Trophoblast cell (in vitro differentiated cells and primary cell): ENCODE measurements at places on chromosomes 4 and X.

DNA sequence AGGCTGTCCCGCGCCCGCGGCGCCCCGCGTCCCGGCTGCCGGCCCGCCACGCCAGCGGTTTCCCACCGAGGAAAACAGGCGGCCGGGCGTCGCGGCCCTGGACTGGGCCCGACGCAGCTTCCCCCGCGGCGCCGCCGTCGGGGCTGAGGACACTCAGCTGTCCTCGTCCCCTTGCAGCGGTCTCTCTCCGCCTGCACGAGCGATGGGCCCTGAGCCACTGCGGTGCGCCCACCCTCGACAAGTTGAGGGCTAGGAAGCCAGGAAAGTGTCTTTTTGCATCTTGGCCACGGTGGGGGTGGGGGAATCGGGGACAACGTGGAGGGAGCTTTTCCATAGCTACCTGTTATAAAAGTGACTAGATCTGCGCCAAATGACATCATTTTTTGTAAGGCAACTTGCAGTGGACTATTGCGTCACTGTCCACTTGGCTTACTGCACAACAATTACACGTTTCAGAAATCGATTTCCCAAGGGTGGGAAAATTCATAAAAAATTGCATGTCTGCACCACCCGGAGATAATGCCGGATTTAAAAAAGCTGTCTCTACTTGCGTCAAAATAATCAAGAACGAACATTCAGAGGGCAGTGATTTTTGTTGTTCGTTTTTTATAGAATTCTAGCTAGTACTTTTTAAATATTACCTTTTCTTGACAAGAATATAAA lies 1.1 kb downstream of the KLHL15 start:
- DNase-seq = peak; percentile 67

GRCh38 chr4:80173401-80173800 lies 23.9 kb upstream of the PRDM8 start:
- DNase-seq = no peak

- no peak for DNase-seq
Observed at GRCh38 chr4:120819805-120820437, 102.6 kb downstream of the PRDM5 start.

DNA sequence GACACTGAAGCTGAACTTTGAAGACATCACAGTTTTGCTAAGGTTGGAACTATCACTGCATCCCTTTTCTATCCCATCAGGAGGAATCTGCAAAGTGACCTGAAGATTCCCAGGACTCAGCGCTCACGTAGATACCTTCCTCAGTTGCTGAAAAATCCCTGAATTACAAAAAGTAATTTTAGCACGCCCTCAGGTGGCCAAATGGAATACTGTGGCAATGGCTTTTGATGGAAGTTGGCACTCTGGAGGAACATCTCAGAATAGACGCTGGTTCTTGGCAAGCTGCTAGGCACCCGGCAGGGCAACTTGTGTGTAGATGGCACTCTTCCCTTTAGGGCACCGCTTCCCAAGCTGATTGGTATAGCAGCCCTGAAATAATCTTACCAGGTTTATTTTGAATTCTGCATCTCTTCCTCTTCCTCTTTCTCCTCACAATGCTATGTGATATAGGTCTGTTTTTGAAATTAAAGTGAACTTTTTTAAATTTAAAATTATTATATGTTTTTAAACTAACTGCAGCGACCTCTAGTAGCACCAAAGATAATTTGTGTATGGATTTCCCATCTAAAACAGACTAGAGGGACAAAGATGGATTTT lies 16.3 kb upstream of the ESX1 start:
- peak; percentile 18 for DNase-seq

DNA sequence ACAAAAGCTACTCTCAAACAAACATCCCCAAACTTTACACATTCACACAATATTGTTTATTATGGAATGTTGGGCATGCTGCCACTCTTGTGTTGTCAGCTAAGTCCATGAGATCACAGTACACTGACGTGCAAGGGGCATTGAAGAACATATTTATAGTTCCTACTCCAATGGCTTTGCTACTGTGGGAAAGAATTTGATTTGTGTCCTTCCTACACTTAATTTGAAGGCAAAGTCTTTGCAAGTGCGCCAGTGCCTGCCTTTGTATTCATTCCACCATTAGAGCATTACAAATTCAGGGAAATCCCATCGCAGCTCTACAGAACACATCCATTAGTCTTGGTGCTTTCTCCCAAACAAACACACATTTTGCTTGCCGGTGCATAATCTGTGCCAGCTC lies 45.4 kb upstream of the FTHL17 start:
- no peak for DNase-seq

GRCh38 chr4:165364452-165365080 lies 14.2 kb upstream of the CPE start:
- no peak for DNase-seq

- DNase-seq = peak; percentile 87
Observed at GRCh38 chr4:98976716-98977115, 18.8 kb upstream of the METAP1 start.

DNA sequence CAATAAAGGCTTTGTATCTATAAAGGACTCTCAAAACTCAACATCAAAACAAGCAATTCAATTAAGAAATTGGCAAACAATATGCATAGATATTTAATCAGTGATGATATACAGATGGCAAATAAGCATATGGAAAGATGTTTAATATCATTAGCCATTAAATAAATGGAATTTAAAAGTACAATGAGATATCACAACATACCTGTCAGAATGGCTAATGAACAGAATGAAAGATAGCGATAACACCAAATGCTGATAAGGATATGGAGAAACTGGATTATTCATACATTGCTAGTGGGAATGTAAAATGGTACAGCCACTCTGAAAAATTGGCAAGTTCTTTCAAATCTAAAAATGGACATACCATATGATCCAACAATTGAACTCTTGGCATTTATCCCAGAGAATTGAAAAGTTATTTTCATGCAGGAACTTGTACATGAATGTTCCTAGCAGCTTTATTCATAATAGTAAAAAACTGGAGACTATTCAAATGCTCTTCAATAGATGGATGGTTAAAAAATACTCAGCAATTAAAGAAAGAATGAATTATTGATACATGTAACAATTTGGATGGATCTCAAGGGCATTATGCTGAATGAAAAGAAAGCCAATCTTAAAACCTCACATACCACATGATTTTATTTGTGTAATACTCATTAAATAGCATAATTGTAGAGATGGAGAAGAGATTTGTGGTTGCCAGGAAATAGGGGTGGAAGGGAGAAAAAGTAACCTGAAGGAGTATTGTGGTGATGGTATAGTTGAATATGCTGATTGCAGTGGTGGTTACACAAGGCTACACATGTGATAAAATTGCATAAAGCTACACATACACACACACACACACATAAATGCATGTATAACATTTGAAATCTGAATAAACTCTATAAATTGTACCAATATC lies 45.9 kb upstream of the ALG13 start:
- no peak for DNase-seq

DNA sequence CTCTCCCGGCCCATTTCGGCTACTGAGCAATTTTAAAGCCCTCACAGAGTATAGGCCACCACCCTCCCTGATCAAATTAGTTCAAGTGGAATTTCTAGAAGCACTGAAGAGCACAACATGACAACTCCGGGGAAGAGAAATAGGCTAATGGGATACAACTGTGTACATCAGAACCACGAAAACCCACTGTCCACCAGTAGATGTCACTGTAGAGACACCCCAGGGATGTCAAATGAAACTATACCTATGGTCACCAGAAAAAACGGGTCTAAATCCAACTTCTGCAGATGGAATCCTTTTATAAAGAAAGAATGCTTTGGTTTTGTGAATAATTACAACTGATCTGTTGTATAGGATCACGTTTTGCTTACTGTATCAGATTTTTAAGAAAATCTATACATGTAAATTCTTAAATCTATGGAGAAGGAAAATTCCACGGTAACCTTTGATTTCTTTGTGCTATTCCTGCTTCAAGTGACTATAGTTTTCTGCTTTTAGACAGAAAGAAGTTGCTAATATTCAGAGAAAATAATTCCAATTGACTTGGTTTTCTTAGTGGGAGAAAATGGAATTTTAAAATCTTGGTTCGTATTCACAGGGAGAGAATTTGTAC lies 29.5 kb upstream of the MAP3K15 start:
- peak; percentile 47 for DNase-seq

DNA sequence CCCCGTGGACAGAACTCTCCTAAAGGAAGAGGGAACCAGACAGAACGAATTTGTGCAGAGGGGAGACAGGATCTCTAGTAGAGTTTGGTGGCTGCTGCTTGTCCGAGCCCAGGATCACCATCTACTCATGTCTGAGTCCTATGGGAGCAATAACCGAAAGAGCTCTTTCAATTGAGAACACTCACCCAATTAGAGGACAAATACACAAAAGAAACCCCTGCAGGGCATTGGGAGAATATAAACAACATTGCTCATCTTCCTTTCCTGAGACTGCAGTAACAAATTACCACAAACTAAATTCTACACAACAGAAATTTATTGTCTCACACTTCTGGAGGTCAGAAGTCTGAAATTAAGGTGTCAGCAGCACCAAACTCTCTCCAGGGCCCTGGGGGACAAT lies 65.6 kb downstream of the SPINK2 start:
- peak; percentile 10 for DNase-seq

DNA sequence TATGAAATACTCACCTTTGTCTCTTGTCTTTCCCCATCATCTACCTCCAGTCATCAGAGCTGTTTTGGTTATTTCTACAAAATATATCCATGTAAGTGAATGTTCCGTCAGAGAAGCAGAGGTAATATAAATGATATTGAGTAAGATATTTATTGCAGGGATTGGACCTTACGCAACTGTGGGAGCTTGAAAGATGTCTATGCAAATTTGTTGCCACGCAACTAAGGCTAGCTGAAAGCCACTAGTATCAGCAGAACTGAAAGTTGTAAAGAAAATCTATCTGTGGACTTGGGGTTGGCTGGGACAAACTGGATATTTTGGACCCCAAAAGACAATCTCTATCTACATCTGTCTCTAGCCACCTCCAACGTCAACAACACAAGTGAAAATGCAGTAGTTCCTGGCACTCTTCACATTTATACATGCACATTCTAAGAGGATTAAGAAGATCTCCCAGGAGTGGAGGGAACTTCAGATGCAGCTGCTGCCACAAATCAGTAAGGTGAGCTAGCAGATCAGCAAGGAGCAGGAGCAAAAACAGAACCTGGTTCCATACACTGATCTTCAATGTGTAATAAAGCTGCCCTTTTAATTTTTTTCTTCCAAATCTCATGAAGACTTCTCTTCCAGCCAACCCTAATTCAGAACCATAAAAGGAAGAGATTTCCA lies 8.5 kb upstream of the CCSER1 start:
- DNase-seq = no peak

DNA sequence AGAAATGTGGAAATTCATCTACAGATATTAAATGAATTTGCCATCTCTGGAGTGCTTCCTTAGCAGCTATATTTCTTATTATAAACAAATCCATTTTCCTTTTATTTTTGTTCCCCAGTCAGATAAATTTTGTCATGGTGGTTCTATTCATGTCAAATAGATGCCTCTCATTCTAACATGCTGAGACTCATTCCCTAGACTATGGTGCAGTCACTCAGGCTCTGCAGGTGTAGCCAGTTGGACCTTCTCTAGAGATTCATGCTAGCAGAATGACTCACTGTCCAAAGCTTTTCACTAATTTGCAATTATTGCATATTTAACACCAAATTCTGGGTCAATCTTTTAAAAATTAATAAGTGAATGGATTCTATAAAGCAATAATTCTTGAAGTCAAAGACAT lies 1392.7 kb downstream of the PCDH7 start:
- DNase-seq = peak; percentile 67

DNA sequence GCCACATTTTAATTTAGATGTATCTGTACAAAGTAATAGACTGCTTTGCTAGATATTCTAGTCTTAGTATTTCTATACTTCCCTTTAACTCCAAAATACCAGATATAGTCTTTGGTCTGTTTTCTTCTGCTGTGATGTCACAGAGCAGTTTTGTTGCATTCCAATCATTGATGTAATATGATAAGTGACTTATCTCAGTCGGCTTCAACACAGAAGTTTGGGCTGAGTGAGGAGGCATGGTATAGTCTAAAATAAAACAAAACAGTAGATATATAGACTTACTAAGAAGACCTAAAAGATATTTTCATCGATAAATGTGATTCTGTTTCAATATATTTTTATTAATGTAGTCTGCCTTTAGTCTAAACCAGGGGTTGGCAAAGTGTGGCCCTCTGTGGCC lies 169.9 kb downstream of the DCK start:
- peak; percentile 85 for DNase-seq

DNA sequence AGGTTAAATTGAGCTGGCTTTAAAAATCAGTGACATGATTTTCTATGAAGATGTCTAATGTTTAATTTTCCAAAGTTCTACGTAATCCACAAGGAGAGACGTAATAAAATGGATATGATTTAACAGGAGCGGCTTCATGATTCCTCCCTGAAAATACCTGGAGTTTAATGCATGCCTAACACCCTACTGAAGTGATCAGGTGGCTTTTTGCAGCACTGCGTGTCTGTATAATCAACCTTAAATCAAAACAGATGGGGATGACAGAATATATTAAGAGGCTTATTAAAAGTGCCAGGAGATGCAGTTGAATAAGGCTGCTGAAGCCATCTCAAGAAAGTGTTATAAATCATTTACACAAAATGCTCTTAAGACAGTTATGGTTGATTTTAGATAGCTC lies 112.4 kb upstream of the TLR3 start:
- no peak for DNase-seq

- DNase-seq = no peak
Observed at GRCh38 chr4:121977251-121978171, 25.7 kb upstream of the TRPC3 start.

GRCh38 chrX:106039920-106040319 lies 1.4 kb upstream of the SERPINA7 start:
- DNase-seq = peak; percentile 45

DNA sequence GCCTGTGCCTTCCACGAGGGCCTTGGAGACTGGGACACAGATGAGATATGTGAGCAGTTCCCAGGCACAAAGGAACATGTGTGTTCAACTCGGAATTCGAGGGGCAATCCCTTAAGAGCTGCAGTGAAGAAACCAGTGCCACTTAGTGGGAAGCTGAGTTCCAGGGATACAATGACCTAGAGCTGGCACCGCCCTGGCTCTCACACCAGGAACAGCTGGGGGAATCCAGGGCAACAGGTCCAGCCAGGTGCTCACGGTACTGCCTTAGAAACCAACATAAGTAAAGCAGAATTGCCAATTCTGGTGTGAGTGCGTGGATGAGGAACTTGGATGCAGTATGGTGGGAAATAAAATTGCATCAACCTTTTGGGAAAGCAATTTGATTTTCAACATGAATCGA lies 122.9 kb downstream of the AFAP1 start:
- peak; percentile 52 for DNase-seq

DNA sequence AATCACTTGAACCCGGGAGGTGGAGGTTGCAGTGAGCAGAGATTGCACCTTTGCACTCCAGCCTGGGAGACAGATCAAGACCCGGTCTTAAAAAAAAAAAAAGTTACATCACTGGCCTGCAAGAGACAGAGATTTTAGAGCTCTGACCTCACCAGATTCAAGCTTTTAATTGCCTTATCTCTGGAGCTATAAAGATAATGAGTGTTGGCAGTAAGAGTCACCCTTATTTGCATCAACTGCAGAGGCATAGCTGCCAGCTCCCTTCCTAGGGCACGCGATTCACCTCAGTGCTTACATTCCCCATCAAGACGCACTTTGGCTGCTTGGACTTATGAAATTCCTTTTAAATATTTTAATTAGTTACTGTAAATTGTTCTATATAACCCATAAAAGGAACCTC lies 12.5 kb upstream of the SPATA4 start:
- no peak for DNase-seq

GRCh38 chr4:172631832-172632231 lies 536.8 kb upstream of the GALNT7 start:
- no peak for DNase-seq
